ENCODE measurements at places on chromosomes 5 and 9.

- DNase-seq: no peak
These were observed 2.3 kb downstream of the FANCC start for GRCh38 chr9:95315108-95315746.

DNA sequence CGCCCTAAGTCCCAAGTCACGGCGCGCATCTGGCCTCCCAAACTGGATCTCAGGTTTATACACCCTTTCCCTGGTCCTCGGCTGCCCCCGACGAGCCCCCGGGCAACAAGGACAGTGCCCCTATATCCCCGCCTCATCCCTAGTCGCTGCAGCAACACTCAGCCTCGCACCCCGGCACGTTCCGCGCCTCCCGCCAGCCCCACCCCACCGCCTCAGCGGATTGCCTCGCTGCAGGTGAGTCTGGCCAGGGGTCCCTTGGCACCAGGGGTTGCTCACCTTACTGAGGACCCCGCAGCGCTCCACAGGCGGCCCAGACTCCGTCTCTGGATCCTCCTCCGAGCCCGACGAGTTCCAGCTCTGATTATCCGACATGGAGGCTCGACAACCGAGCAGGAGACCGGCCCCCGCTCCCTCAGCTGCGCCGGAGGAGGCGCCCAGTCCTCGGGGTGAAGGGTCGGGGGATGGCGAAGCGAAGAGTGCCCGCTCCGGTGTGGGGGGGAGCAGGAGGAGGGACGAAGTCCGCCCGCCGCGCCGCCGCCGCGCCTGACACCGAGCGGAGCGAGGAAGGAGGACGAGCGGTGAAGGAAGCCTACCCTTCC, 494 bp downstream of the CERT1 start:
- DNase-seq: no peak

- DNase-seq: no peak
These were observed 107.1 kb downstream of the PHF2 start for GRCh38 chr9:93683331-93684134.

- no peak for DNase-seq
These were observed 188.1 kb downstream of the TRPM3 start for GRCh38 chr9:70933321-70933720.

DNA sequence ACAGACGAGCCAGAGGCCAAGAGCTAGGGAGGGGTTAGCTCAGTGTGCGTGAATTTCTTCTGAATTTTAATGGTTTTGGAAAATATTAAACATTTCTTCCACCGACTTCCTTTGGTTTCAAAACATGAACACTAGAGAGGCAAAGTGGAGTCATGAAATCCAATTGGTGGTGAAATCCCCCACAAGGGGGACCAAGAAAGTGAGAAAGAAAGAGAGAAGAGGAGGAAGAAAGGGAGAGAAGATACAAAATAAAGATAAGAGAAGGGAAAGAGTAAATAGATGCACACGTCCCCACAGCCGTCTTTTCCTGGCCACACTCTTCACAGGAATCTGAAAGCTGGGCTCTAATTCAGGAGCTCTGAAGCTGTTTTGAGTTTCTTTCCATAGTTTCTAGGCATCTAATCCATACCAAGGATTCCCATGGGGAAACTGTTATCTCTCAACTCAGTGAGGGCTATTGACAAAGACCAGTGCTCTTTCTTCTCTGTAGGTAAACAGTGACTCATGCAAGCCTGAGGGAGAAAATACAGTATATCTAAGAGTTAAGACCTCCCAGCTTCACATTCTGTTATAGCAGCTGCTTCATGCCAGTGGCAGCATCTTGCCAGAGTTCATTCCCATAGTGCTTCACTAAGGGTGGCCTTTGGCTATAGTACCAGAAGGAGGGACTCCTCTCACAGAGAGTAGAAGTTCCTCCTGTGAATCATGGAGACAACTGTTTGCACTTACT, 115.8 kb upstream of the LIFR start:
- no peak for DNase-seq

- DNase-seq: peak; percentile 63
These were observed 250.6 kb downstream of the SPOCK1 start for GRCh38 chr5:137248527-137248926.

DNA sequence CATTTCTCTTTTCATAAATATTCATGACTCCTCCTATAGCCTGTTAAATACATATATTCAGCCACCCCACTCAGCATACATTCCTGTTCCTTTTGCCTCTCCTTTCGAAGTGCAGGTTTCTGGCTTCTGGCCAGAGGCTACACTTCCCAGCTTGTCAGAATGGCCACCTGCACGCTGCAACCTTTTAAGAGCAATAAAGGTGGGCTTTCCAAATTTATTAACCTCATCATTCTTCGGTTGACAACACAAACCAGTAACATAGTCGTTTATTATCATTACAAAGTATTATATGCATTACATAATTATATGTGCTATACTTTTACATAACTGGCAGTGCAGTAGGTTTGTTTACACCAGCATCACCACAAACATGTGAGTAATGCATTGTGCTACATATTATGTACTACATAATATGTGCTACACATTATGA, 16.5 kb upstream of the TMEM171 start:
- no peak for DNase-seq

GRCh38 chr5:43412644-43413043, 453 bp upstream of the CCL28 start:
- DNase-seq: no peak

- no peak for DNase-seq
These were observed 223.0 kb downstream of the GABBR2 start for GRCh38 chr9:98485706-98486105.

GRCh38 chr5:127450046-127450445, 67.4 kb upstream of the PRRC1 start:
- no peak for DNase-seq

- no peak for DNase-seq
These were observed 394.8 kb downstream of the CSNK1G3 start for GRCh38 chr5:123906698-123907295.

GRCh38 chr9:124014956-124015660, 3.5 kb downstream of the LHX2 start:
- no peak for DNase-seq

DNA sequence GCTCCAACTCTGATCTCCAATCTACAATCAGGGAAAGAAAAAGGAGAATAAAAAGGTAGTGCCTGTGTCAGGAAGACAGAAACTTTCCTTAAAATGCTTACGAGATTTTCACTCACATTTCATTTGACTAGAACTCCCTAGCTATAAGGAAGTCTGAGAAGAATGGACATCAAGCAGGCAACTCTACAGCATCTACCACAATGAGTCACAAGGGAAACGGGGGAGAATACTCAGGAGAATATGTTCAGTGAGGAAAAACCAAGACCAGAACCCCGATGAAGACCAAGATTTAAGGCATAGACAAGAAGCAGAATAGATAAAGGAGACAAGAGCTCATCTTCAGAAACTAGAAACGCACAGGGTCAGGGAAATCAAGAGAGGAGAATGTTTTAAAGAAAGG, 9.0 kb upstream of the SETD9 start:
- DNase-seq: no peak

DNA sequence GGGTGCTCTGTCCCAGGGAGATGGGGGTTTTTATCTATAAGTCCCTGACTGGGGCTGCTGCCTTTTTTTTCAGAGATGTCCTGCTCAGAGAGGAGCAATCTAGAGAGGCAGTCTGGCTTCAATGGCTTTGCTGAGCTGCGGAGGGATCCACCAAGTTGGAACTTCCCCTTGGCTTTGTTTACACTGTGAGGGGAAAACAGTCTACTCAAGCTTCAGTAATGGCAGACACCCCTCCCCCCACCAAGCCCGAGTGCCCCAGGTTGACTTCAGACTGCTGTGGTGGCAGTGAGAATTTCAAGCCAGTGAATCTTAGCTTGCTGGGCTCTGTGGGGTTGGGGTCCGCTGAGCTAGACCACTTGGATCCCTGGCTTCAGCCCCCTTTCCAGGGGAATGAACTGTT, 375.8 kb downstream of the RAB3C start:
- DNase-seq: no peak

DNA sequence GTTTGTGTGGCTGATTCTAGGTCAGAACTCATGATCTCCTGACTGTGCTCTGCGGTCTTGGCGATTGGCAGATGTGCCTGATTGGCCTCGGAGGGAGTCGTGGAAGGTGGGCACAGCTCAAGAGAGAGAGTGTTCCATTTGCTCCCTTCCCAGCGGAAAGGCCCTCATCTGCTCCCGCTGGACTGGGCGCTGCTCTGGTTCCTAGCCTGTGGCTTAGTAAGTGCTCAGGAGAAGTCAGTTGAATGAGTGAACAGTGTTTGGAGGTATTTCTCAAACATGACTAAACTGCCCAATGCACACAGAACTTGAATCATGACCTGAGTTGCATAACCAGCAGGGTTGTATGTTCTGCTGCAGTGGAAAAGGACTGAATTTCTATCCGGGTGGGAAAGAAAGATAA, 120.2 kb upstream of the PITX1 start:
- DNase-seq: no peak

- no peak for DNase-seq
These were observed 1352.0 kb upstream of the CDH9 start for GRCh38 chr5:28390341-28390740.

DNA sequence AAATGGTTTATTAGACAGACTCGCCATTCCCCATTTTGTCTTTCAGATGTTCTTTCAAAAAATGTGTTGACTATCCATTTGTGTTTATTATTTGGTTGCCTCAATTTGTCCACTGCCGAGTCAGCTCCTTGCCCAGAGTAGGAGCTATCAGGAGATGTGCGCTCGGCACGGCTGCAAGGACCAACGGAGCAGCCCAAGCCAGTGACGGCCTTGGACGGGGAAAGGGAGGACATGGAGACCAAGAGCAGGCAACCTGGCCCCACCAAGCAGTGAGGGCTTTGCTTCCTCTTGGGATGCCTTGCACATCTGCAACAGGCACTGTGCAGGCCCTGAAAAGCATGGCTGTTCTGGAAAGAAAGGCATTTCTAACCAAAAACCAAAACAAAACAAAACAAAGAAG, 69.8 kb downstream of the DEPDC1B start:
- DNase-seq: no peak

GRCh38 chr5:72661405-72661804, 154.2 kb upstream of the ZNF366 start:
- DNase-seq: peak; percentile 6

GRCh38 chr5:168695301-168695835, 116.2 kb upstream of the PANK3 start:
- no peak for DNase-seq

- no peak for DNase-seq
These were observed 8.2 kb upstream of the ELL2 start for GRCh38 chr5:95969651-95970358.

GRCh38 chr5:96463091-96463490, 30.0 kb upstream of the PCSK1 start:
- DNase-seq: no peak

- DNase-seq: no peak
These were observed 453.6 kb upstream of the TUSC1 start for GRCh38 chr9:26131886-26132285.

GRCh38 chr5:18333841-18334240, 699.6 kb downstream of the TAF11L14 start:
- DNase-seq: no peak

- DNase-seq: no peak
These were observed 30.1 kb downstream of the MAMDC2 start for GRCh38 chr9:70073756-70074155.

GRCh38 chr5:128491291-128491690, 46.8 kb downstream of the FBN2 start:
- DNase-seq: no peak

GRCh38 chr5:98587166-98587565, 186.3 kb upstream of the RGMB start:
- no peak for DNase-seq

DNA sequence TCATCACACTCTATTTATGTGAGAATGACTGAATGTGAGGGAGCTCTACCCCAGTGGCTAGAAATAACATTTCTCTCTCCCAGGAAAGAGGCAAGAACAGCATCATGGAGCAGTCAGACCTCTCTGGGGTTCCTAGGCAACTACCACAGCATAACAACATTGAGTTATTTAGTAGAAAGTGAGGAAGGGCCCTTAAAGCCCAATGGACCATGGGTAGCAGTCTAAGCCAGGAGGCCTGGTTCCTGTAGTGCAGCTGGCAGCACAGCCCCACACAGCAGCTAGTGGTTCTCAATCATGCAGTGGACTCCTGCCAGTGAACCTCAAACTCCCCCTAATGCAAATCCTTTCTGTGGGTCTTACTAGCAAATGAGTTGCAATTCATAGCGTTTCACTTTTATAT, 55.3 kb downstream of the SPEF2 start:
- no peak for DNase-seq

- no peak for DNase-seq
These were observed 4.1 kb upstream of the AMBP start for GRCh38 chr9:114082017-114082762.

DNA sequence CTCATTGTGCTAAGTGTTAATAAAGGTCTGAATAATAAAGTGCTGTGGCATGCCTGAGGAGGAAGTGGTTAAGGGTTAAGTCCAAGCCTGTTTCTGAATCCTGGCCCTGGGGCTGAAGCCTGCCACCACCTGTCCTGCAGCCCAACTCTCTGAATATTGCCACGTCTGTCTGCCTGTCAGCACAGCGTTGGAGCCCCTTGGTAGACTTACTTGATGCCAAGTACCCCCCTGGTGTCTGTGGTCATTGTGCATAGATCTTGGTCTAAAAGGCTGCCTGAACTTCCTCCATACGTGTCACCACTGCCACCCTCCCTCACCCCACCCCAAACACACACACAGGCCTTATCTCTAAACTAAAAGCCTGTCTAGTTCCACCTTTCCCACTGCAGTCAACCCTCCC, 35.4 kb upstream of the SLC2A8 start:
- no peak for DNase-seq

- no peak for DNase-seq
These were observed 129.9 kb downstream of the RXRA start for GRCh38 chr9:134455934-134456755.
